ENCODE measurements at places on chromosomes 5 and 9.

GRCh38 chr9:92122061-92122460, 6.8 kb upstream of the SPTLC1 start:
- no peak for DNase-seq

DNA sequence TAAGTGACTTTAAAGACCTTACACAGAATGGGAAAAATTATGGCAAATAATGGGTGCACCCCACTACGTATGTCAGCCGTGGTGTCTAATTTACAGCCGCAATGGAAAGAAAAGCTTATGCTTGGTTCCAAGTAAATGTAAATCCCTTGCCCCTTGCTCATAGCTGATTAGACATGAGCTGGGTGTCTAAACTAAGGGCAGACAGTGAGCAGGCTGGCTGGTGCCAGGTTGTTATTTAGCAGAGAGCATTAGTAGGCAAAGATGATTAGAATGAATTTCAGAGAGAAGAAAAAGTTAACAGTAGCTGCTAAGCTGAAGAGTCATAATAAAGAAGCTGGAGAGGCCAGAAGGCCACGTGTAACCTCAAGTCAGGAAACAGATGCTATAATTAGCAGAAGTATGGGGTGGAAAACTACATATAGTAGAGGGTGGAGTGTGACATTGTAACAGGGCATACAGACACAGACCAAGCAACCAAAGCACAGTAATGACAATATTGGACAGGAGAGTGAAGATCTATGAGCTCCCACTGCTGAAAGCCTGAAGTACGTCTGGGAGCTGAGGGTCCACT, 257.7 kb downstream of the MCTP1 start:
- no peak for DNase-seq

GRCh38 chr5:5667136-5667554, 244.7 kb downstream of the ICE1 start:
- DNase-seq = no peak

GRCh38 chr5:107553117-107553555, 117.6 kb downstream of the EFNA5 start:
- no peak for DNase-seq

DNA sequence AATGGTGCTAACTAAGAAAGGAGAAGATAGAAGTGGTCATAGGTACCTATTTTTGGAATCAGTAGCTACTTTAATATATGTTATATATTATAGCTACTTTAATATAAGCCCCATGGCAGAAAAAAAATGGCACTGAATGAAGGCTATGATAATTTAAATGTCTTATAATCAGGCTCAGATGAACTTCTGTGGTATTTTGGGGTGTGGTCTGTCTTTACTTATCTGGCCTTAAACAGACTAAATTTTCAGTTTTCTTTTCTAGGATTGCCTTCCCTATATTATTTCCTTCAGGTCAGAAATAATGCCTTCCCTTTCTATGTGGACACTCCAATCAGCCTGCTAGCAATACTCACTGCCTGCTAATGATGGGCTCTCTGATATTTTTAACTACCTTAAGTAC, 292.3 kb downstream of the SLF1 start:
- no peak for DNase-seq

DNA sequence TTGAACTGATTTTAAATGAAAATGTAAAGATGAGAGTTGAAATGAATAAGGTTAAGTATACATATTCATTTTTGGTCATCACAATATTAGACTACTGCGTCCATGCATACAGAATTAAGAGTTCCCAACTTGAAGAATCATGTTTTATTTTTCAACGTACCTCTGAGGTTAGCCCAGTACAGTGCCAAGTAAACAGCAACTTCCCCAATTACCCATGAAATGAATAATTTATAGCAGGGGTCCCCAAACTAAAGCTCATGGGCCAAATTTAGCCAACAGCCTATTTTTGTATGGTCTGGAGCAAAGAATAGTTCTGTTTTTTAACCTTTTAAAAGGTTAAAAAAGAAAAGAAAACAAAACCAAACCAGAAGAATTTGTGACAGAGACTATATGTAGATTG, 167.9 kb downstream of the CDC42SE2 start:
- no peak for DNase-seq

- DNase-seq = no peak
These were observed 83.2 kb upstream of the TBCA start for GRCh38 chr5:77859306-77859705.

- DNase-seq = no peak
These were observed 142.7 kb downstream of the C5orf15 start for GRCh38 chr5:133825631-133826289.

- no peak for DNase-seq
These were observed 16.6 kb upstream of the SARDH start for GRCh38 chr9:133754688-133755227.

- no peak for DNase-seq
These were observed 28.7 kb downstream of the PNPLA7 start for GRCh38 chr9:137521405-137521985.

GRCh38 chr5:2253040-2253975, 370.6 kb upstream of the IRX4 start:
- DNase-seq = no peak

GRCh38 chr9:25481372-25481771, 196.9 kb downstream of the TUSC1 start:
- no peak for DNase-seq

DNA sequence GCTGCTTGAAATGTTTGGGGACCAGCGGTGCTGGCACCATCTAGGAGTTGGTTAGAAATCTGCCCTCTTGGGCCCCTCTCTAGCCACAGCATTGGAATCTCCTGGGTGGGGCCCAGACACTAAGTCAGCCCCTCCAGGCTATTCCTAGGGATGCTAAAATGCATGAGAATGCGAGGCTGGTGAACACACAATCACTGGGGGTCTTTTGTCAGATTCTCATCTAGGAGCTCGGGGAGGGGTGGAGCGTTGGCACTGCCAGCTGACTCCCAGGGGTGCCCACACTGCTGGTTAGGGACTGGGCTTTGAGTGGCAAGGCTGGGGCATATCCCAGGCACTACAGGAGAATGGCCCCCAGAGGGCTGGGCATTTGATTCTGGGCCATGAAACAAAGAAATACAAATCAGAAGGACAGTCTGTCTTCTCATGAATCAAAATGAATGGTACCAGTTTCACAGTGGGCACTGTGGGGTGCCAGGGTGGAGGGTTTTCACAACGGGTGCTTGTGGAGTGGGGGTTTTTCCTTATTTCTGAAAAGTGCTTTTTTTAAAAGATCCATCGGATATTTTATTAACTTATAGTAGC, 127.8 kb upstream of the RAPGEF1 start:
- DNase-seq = no peak

DNA sequence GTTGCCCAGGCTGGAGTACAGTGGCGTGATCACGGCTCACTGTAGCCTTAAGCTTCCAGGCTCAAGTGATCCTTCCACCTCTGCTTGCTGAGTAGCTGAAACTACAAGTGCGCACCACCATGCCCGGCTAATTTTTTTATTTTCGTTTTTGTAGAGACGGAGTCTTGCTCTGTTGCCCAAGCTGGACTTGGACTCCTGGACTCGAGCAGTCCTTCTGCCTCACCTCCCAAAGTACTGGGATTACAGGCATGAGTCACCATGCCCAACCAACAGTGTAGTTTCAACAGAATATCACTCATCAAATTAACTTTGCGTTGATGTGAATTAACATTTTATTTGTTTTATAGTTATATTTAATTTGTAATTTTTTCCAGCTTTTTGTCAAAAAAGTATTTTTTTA, 45.3 kb downstream of the WDR70 start:
- DNase-seq = no peak

GRCh38 chr9:109193974-109194556, 27.0 kb upstream of the FRRS1L start:
- no peak for DNase-seq

GRCh38 chr9:5263351-5264218, 32.4 kb downstream of the INSL4 start:
- no peak for DNase-seq

GRCh38 chr9:133612816-133613215, 3.6 kb upstream of the FAM163B start:
- no peak for DNase-seq

- no peak for DNase-seq
These were observed 115.8 kb downstream of the EMB start for GRCh38 chr5:50325237-50325832.

DNA sequence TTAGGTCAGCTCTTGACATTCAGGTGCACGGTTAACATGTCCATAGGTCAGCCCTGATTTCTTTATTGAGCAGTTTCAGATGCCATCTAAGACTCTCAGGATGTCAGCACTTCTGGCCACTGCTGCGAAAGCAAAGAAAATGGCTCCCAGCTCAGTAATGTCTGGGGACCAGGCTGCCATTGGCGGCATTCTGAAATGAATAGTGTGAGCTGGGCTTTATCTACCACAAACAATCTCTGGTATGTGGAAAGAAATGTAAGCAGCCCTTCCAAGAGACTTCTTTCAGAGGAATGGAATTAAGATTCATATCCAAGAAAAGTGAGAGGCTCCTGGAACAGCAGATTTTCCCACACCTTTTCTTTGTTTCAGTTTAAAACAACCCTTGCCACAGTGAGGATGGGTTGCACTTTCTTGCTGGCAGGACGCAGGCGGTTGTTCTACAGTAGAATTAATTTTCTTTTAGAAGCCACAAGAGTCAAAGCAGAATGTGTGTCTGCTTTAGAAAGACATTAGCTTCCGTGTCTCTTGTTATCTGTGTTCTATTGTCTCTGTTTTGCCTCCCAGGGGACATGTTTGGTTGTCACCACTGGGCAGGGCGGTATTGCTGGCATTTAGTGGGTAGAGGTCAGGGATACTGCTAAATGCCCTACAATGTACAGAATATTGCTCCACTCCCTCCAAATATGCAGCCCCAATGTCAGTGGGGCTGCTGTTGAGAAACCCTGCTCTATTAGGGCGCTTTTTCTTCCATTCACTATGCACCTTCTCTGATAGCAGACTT, 149.9 kb upstream of the ANKH start:
- peak; percentile 82 for DNase-seq

DNA sequence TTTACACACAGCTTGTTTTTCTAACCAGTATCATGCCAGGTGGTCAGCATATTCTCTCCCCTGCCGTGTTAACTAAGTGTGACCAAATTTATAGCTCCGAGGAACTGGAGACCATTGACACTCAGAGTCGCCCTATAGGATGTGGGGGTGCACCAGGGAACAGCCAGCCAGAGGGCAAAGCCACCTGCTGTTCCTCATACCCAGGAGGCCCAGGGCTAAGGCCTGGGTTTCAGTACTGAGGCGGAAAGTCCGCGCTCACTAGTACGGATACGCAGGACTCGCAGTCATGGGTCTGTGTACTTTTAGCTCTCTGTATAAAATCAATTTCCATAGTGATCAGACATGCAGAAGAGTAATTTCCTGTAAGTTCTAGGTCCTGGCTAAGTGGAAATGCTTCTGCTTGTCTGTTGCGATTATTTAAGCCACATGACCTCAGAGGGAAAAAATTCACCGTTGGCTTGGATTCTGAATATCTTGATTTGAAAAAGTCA, 247.0 kb downstream of the AOPEP start:
- no peak for DNase-seq

GRCh38 chr5:14685757-14686156, 21.2 kb downstream of the OTULIN start:
- DNase-seq = no peak

GRCh38 chr9:133994353-133995011, 2.4 kb upstream of the VAV2 start:
- no peak for DNase-seq

GRCh38 chr5:147454996-147455677, 54.7 kb downstream of the DPYSL3 start:
- no peak for DNase-seq

- no peak for DNase-seq
These were observed 29.1 kb downstream of the TSPAN17 start for GRCh38 chr5:176676361-176676824.

DNA sequence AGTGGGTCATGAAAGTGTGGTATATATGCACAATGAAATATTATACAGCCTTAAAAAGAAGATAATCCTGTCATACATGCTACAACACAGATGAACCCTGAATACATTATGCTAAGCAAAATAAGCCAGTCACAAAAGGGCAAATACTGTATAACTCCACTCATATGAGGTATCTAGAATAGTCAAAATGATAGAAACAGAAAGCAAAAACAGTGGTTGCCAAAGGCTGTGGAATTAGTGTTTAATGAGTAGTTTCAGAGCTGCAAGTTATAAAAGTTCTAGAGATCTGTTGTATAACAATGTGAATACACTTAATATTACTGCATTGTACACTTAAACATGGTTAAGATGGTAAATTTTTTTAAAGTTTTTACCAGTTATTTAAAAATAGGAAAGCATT, 135.0 kb downstream of the OXCT1 start:
- DNase-seq = no peak

GRCh38 chr5:9557696-9558095, 11.8 kb upstream of the SEMA5A start:
- peak; percentile 90 for DNase-seq

DNA sequence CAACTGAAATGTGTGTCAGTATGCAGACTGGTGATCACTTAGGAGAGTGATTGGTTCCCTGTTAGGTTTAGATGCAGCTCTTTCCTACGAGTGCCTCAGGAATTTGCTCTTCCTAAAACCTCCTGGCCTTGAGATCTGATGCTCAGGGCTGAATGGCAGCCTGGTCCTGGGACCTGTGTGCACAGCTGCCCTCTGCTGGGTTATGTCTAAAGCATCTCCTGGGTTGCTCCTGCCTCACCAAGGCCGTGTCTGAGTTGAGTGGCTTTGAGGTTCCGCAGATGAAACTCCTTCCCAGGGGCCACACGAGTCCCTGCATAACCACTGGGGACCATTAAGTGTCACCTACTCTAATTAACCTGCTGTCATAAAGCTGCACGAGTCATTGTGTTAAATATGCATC, 59.5 kb downstream of the MVB12B start:
- DNase-seq = no peak

DNA sequence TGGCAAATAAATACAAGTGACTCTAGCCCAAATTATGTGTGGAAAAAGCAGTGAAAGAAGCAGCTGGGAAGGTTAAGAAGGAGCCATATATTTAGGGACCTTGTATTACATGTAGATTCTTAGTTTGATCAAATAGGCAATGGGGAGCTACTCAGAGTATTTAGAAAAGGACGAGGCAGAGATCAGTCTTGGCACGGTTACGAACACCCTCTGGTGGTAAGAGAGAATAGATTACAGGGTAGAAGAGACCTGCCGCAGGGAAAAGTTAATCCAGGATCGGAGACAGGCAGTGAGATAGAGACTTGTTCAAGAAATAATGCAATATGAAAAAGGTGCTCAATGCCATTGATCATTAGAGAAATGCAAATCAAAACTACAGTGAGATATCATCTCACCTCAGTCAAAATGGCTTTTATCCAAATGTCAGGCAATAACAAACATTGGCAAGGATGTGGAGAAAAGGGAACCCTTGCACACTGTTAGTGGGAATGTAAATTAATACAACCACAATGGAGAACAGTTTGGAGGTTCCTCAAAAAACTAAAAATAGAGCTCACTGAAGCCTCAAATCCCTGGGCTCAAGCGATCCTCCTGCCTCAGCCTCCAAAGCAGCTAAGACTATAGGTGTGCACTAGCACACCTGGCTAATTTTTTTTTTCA, 12.0 kb downstream of the INIP start:
- no peak for DNase-seq

DNA sequence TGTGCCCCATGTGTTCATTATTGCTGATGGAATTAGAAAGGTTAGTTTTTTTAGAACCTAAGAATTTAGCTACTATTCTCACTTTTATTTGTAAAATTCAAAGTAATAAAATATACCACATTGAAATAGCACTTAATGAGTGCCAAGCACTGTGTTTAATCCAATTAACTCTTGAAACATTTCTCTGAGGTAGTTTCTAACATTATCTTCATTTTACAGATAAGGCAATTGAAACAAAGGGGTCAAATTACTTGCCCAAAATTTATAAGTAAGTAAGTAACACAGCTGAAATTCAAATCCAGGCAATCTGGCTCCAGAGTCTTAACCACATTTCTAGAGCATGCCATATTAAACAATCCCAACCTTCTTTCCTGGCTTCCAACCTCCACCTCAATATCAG, 84.2 kb downstream of the MLLT3 start:
- no peak for DNase-seq
